ENCODE measurements at places on chromosomes 12 and 14.

DNA sequence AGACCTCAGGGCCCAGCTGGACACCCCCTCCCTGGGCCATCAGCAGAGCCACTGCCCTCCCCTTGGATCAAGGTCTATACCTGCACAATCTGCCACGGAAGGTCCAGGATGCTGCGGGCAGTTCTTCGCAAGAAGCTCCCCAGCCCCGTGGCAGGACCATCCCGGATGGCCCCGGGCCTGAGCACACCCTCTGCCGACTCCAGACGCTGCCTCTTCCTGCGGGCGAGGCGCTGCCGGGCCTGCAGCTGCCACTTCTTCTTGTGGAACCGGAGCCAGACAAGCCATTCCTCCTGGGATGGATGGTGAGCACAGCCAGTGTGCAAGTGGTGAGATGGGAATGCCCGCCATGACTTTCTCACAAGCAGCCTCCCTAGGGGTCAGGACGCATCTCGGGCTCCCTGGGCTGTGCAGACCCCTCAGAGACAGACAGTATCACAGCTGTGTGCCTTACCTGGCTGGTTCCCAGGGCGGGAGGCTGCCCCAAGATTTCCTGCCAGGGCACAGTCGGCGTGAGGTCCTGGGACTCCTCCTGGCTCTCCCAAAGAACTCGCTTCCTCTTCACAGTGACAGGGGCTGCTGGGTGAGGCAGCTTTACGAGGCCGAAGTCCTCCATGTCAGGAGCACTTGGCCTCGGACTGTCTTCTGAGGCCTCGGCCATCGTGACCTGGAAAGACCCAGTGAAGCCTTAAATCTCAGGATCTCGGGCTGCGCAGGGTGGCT lies 30.8 kb downstream of the P2RX2 start:
- no peak for DNase-seq

- DNase-seq: no peak
Observed at GRCh38 chr14:94163796-94164195, 10.3 kb upstream of the PPP4R4 start.

DNA sequence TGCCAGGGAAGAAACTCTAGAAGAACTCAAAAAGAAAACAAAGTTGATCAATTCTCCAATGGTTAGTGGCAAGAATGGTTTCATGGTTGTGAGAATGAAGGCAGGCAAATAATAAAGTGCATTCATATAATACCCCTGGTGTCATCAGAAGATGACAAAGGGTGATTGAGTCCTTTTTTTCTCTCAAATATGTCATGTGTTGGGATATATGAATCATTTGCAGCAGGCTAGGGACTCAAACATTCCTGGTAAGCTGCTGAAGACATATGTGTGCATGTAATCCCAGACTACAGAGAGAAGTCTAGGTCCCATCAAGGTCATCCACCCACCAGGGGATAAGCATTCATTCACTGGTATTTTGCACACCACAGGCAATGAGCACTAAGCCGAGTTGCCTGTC lies 82.4 kb upstream of the MYF6 start:
- DNase-seq: no peak

DNA sequence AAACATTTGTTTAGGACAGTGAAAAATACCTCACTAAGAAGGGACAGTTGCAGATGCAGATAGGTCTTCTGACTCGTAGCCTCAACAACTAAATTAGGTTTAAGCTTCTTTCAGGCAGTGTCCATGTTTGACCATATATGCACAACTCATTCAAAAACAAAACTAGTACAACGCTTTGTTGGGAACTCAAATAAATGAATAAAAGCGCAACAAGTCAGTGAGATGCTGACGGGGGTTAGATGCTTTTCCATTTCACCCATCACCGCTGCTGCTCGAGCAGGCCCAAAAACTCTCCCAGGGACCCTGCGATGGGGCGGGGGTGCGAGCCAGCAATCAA lies 633 bp downstream of the RPAP3 start:
- DNase-seq: no peak

GRCh38 chr12:30025317-30025716 lies 241.6 kb upstream of the TMTC1 start:
- DNase-seq: no peak

- peak; percentile 6 for DNase-seq
Observed at GRCh38 chr14:69554500-69554899, 20.2 kb downstream of the CCDC177 start.

GRCh38 chr12:121795034-121795968 lies 1.8 kb upstream of the RHOF start:
- peak; percentile 78 for DNase-seq

- DNase-seq: no peak
Observed at GRCh38 chr12:124162151-124163110, 132.5 kb upstream of the RFLNA start.

GRCh38 chr14:80695869-80696268 lies 245.7 kb downstream of the CEP128 start:
- no peak for DNase-seq

DNA sequence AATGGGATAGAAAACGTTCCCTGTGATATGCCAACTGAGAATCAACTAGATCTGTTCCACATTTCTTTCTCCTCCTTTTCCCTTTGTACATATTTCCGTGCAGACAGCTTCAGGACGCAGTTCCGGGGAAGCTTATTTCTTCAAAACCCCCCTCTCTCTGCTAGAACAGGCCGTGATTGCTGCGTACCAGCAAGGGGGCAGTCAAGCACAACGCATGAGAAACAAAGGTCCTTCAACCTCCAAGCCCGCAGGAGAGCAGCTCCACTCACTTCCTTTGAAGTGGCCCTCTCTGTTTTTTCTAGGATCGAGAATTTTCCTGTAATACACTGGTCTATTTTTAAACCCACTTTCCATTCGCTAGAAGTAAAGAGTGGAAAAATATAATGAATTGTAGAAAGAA lies 80.8 kb downstream of the ZNF664 start:
- DNase-seq: peak; percentile 5

- DNase-seq: no peak
Observed at GRCh38 chr12:79678306-79678705, 12.5 kb downstream of the PAWR start.

DNA sequence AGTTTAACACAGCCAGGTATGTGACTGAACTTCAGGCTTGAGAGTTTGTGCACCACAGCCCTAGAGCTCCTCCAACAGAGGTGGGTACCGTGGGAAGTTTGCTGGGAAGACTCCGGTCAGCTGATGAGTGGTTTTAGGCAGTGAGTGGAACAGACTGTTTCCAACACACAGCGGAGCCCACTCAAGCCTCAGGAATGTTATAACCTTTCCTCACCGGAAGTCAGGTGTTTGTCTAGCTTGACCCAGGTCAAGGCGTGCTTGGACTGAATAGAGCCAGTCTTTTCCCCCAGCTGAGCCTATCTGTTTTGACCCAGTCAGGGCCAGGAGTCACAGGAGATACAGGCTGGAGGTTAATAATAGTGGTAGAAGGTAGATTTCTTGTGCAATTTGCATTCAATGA lies 138.4 kb upstream of the PARP11 start:
- DNase-seq: no peak

DNA sequence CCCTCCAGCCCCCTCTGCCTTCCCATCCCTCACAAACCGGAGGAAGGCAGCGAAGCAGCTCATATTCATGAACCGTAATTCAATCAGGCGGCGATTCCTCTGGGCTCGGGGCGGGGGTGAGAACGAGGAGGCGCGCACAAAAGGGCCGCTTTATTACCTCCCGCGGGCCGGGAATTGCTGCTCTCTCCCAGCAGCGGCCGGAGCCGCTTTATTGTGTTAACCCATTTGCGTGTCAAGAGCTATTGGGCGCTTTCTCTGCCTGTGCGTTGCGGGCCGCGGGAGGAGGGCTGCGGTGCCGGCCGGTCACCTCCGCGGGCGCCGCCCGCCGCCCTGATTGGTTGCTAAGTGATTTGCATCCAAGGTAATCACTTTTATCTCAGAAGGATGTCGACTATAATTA lies 4.8 kb downstream of the FAM222A start:
- no peak for DNase-seq

- peak; percentile 50 for DNase-seq
Observed at GRCh38 chr12:93819050-93819491, 141.9 kb downstream of the CRADD start.

- no peak for DNase-seq
Observed at GRCh38 chr14:42200957-42201356, 594.3 kb downstream of the LRFN5 start.

- DNase-seq: no peak
Observed at GRCh38 chr12:95996034-95996658, at the start of gene HAL. HAL (minus strand) TSS chr12:95996344; CDS start chr12:95995910, 434 bp downstream.

- DNase-seq: no peak
Observed at GRCh38 chr12:127550271-127550670, 716.7 kb upstream of the TMEM132C start.

GRCh38 chr12:66916189-66916588 lies 237.3 kb upstream of the GRIP1 start:
- DNase-seq: no peak

DNA sequence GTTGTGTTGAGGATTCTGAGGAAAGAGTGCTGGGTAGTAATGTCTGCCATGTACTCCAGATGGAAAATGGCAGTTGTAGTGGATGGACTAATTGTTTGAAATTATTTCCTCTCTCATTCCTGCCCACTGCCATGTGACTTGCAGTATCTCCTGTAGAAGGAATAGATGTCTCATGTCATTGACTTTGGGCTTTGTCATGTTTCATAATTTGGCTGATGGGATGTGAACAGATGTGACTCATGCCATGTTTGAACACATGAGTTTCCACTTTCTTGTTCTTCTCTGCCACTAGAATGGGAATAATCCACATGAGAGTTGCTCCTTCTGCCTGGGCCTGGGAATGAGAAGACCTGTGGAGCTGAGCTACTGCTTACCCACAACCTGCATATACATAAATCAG lies 2.4 kb upstream of the CALCOCO1 start:
- DNase-seq: no peak

DNA sequence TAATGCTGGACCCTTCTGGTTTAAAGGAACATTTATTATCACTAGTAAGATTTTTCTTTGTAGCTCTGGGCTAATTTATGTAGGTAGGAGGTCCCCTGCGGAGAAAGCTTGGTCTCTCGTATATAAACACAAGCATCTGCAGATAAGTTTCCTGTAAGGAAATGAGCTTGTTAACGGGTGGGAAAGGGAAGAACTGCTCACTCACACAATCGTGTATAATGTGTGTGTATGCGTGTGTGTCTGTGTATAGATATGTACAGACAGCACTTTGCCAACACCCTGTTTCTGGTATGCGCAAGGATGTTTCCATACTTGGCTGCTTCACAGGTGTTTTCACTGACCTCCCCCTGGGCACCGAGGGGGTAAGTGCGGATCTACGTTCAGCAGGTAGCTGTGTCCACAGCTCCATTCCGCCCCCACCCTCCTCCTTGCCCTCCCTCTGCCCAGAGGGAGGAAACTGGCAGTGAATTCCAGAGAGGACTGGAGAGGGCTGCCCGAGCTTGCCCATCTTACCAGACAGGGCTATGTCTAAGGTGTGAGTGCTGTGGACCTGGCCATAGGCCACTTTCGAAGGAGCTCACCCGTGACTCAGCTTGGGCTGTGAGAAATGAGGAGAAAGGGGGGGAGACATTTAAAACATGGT lies 65.2 kb downstream of the NINJ2 start:
- no peak for DNase-seq

DNA sequence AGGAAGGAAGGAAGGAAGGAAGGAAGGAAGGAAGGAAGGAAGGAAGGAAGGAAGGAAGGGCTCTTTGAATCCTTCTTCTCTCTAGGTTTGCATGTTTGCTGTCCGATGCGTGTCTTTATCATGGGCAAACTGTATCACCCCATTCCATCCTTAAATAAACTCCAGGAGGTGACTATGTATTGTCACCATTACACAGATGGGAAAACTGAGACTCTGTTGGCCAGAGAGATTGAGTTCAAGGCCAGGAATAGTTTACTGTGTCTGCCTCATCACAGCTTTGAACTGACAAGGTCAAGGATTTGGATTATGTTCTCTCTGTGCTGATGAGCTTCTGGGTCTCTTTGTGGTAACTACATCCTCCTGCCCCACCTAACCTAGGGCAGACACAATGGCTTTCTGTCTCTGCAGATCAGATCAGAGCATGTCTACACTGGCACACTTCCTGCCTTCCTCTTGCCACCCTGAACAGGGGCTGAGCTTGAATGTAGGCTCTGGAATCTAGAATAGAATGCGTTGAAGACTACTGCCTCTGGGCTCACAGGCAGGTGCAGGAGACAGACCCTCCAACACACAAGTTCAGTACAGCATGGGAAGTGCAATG lies 78.9 kb upstream of the MAP1LC3B2 start:
- DNase-seq: no peak

DNA sequence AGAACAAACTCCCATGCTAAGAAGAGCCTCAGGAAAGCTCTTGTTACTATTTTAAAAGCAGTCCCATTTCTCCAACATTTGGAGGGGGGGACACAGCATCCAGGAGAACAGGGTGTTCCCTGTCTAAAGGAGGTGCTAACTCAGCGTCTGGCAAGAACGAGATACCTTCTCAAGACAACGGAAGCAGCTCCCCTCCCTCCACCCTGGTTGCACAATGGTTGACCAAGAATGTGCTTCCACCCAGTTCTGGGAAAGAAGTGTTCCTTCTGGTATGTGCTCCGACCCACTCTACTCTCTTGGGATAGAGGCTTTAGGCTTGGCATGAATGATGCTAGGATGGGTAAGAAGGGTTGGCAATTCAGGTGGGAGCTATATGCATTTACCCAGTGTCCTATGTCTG lies 1.5 kb upstream of the KRT6A start:
- no peak for DNase-seq

GRCh38 chr12:64931981-64932380 lies 107.5 kb downstream of the TBC1D30 start:
- no peak for DNase-seq

GRCh38 chr12:50542448-50542847 lies 37.7 kb downstream of the DIP2B start:
- DNase-seq: no peak

GRCh38 chr14:98578204-98578603 lies 693.8 kb downstream of the BCL11B start:
- DNase-seq: no peak

GRCh38 chr12:118055144-118055557 lies 5.8 kb downstream of the WSB2 start:
- no peak for DNase-seq

GRCh38 chr14:83863042-83863774 lies 1666.7 kb upstream of the FLRT2 start:
- no peak for DNase-seq

GRCh38 chr12:45729233-45730083 lies at the start of gene ARID2:
ARID2 (plus strand) TSS chr12:45729706; CDS start chr12:45729837, 131 bp downstream.
- DNase-seq: peak; percentile 73

GRCh38 chr14:64387232-64387781 lies 846 bp upstream of the MTHFD1 start:
- no peak for DNase-seq

DNA sequence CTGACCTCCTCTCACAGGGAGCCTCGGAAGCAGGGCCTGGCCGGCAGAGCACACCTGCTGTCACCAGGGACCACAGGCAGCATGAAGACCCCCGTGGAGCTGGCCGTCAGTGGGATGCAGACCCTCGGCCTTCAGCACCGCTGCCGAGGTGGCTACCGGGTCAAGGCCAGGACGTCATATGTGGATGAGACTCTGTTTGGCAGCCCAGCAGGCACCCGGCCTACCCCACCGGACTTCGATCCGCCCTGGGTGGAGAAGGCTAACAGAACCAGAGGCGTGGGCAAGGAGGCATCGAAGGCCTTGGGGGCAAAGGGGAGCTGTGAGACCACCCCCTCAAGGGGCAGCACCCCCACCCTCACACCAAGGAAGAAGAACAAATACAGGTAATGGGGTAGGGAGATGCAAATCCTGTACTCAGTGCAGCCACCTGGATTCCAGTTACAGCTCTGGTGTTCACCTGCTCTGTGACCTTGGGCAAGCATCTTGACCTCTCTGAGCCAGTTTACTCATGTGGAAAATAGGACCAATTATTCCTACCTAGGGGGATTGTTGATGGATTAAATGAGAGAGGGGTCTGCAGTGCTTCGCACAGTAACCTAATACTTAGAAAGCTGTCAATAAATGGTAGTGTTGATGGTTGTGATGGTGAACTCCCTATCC lies 1.3 kb downstream of the RITA1 start:
- no peak for DNase-seq

- DNase-seq: no peak
Observed at GRCh38 chr14:54674046-54674741, 107.3 kb downstream of the SAMD4A start.

Measured in NCI-H446 (cell line).